ENCODE measurements at places on chromosomes 4 and X.

- peak; percentile 49 for DNase-seq
Observed at GRCh38 chr4:140151699-140152012, 2.3 kb downstream of the MAML3 start.

- no peak for DNase-seq
Observed at GRCh38 chrX:2828959-2829411, 255 bp downstream of the GYG2 start.

DNA sequence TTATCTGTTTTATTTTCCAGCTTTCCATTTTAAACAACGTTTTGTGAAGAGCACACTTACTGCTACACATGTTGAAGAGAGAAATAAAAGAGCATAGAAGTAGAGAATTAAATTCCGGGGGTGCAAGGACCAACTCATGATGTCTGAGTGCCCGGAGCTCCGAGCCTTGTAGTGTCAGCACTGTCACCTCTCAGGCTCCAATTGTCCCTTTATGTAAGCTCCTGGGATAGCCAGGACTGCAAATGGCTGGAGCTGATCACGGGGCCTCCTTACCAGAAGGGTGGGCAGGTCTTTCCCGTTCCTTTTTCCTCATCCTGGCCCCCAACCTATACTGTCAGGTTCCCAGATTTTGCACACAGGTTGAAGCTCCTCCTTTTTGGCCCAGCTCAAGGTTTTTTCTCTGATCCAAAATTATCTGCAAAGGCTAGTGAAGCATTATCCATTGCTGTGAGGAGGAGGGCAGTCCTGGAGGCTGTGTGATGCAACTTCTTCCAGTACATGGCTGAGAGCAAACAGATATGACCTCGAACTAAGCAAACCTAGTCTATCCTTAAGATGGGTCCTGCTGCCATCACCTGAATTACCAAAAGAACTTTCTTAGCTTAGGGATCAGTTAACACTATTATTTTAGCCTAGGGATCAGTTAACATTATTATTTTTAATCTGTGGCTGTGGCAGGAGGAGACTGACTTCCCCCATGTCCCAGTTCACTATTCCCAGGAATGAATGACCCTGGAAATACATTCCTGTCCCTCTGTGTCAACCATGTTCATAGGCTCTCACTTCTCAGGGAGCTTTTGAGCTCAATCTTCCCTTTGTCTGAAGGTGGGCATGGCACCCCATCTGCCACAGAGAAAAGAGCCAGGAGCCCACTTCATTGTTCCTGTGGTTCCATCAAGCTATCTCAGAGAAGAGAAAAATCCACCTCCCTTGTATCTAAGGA is at the start of gene FGG:
TSS of gene FGG (minus strand) at position 185 of the 943 bp plus-strand sequence. CDS start at position 138, 47 bp downstream.
- no peak for DNase-seq

GRCh38 chrX:46436744-46437143 is 108.5 kb downstream of the ZNF674 start:
- no peak for DNase-seq

DNA sequence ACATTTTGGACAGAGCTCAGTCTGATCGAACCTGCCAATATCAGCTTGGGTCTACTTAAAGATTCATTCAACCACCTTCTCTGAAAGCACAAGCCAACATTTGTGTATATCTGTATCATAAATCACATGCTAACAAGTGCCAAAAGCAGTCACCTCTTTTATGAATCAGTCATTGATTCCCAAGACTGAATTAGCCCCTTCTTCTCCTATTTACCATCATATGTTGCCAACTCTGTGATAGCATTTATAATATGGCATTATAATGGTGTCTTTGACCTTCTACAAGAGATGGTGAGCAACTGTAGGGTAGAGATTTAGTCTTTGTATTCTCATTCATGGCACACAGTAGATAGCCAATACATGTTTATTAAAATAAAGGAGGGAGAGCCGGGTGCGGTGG is 61.4 kb downstream of the DDX53 start:
- no peak for DNase-seq

Data from activated CD8-positive, alpha-beta memory T cell treated with anti-CD3 and anti-CD28 coated beads for 1 hour (primary cell).